ENCODE measurements at places on chromosomes 11 and 22.

- no peak for DNase-seq
Measured at GRCh38 chr11:47393163-47394049, 15.0 kb upstream of the SLC39A13 start.

GRCh38 chr11:62477927-62478326, 59.1 kb downstream of the SCGB1A1 start:
- no peak for DNase-seq

GRCh38 chr11:128596250-128596649, 8.9 kb upstream of the ETS1 start:
- no peak for DNase-seq

- no peak for DNase-seq
Measured at GRCh38 chr22:40479126-40479800, 108.9 kb downstream of the SGSM3 start.

GRCh38 chr22:50473088-50473487, 1.7 kb downstream of the SBF1 start:
- DNase-seq = no peak

- DNase-seq = no peak
Measured at GRCh38 chr11:112522536-112522935, 261.9 kb upstream of the PLET1 start.

GRCh38 chr11:102010776-102011494, 36.3 kb upstream of the CFAP300 start:
- peak; percentile 14 for DNase-seq

GRCh38 chr22:39457556-39458443, 988 bp downstream of the MGAT3 start:
- DNase-seq = no peak

DNA sequence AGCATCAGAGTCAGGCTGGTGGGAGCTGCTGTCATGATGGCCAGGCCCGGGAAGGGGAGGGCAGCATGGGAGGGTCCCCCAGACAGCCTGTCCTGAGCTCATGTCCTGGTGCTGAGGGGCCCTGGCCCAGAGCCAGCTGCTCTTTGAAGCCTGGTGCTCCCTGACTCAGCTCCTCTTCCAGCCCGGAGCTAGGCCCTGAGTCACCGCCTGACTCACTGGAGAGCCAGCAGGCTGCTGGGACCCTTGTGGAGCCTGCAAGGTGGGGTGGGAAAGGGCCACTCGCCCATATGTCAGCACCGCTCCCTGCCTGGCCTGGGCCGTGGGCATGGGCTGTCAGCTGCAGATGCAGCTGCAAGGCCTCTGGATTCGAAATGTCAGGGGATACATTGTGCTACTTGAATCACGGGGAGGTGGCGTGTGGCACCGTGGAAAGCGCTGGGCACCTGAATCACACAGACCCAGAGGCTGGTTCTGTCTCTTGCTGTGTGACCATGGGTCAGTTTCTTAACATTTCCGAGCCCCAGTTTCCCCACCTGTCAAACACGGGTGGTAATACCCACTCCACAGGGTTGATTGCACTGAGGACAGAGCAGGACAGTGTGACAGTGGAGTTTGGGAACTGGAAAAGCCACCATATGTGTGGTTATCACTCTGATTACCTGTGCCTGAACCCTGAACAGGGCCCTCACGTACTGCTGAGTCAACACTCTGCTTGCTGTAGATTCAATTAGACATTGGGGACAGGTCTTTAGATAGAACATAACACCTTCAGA, 4.4 kb downstream of the CACNA1I start:
- no peak for DNase-seq

DNA sequence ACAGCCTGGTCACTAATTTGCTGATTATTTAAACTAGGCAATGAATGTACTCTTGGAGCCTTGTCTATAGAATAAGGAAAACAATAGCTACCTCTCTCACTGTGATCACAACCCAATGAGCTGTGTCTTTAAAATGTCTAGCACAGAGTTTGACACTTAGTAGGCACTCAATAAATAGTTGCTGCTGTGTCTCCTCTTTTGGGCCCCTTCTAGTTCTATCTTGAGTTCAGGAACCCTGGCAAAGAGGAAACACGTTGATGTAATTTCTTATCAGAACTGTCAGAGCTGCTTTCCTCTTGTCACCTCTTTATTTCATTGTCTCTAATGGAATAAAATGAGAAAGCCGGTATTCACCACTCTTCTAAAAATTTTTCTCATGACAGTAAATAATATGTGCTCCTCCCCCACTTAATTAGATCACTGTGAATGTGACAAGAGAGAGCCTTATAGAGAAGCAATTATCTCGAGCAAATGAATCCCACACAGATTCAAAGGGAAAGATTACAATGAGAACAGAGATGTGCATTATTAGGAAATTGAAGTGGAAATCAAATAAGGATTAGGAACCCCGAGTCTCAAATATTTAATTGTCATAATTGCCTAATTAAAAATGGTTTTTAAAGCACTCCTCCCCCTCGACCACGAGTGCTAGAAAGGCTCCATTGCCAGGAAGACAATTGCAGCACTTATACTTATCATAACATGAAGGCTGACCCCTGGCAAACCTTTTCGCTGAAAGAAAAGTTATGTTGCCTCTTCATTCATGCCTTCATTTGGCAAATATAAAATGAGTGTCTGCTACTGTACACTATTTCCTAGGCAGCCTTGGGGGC, 175.0 kb upstream of the BDNF start:
- DNase-seq = no peak

DNA sequence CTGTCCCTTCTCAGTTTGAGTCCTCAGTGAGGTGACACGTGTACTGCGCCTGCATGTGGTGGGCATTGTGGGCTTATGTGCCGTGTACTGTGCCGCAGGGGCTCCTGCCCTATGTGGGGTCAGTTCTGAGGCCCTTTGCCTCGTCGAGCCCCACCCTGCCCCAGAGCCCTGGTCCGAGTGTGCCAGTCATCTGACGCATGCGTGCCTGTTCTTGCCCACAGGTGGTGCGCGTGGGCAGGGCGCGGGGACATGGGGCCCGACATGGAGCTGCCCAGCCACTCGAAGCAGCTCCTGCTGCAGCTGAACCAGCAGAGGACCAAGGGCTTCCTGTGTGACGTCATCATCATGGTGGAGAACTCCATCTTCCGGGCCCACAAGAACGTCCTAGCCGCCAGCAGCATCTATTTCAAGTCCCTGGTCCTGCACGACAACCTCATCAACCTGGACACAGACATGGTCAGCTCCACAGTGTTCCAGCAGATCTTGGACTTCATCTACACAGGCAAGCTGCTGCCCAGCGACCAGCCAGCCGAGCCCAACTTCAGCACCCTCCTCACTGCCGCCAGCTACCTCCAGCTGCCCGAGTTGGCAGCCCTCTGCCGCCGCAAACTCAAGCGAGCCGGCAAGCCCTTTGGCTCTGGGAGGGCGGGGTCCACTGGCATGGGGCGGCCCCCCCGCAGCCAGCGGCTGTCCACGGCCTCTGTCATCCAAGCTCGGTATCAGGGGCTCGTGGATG, 22.3 kb upstream of the TMEM191C start:
- DNase-seq = no peak

GRCh38 chr22:29569011-29569678, 11.8 kb downstream of the NIPSNAP1 start:
- DNase-seq = no peak

DNA sequence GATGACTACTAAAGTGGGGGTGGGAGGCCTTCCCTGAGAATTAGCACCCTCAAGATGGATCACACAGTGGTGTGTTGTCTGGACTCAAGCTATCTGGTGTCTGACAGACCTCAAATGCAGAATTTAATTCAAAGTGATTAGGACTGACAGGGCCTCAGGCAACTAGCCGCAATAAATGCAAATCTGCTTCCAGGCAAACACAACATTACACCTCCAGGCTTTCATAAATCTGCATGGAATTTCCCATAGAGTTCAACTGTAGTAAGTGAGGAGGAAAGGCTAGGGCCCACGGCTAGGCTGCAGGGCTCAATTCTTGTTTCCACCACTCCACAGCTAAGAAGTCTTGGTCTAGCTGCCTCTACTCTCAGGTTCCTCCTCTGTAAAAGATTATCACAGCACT, 331.4 kb downstream of the LARGE1 start:
- DNase-seq = no peak

GRCh38 chr11:123362186-123362585, 67.9 kb upstream of the GRAMD1B start:
- no peak for DNase-seq

- DNase-seq = no peak
Measured at GRCh38 chr22:17906978-17907747, 117.2 kb downstream of the MICAL3 start.

Measured in thoracic aorta (tissue), 2 donors.